GM04503 (cell line): ENCODE measurements at places on chromosomes 13 and 19.

DNA sequence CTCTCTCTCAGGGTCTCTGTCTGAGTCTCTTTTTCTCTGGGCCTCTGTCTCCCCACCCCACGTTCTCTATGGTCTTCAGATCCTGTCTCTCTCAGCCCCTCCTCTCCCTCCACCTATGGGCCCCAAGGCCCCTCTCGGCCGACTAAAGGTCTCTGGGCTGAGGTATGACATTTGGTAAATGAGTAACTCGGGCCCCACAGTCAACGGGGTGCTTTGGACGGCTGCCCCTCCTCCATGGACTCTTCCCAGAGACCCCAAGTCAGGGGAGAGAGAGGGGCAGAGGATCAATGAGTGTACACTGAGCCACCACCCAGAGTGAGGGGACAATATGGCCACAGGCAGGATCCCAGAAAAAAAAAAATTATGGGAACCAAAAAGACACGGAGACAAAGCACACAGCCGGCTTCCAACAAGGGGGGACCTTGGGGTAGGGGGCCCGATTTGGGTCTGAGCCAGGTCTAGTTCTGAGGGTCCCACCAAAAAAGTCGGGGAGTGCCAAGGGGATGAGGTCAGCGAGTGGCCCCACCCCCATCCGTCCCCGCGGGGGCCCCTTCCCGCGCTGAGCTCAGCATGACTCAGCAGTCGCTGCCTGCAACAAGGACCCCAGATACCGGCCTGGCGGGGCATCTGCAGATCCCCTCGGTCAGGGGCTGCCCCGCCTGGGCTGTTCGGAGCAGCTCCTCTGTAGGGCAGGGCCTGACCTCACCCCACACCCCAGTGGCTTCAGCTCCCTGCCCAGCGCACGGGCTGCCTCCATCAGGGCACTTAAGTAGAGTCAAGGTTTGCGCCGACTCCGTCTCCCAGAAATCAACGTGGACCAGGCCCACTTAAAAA lies 1.5 kb upstream of the FTL start:
- no peak for DNase-seq

DNA sequence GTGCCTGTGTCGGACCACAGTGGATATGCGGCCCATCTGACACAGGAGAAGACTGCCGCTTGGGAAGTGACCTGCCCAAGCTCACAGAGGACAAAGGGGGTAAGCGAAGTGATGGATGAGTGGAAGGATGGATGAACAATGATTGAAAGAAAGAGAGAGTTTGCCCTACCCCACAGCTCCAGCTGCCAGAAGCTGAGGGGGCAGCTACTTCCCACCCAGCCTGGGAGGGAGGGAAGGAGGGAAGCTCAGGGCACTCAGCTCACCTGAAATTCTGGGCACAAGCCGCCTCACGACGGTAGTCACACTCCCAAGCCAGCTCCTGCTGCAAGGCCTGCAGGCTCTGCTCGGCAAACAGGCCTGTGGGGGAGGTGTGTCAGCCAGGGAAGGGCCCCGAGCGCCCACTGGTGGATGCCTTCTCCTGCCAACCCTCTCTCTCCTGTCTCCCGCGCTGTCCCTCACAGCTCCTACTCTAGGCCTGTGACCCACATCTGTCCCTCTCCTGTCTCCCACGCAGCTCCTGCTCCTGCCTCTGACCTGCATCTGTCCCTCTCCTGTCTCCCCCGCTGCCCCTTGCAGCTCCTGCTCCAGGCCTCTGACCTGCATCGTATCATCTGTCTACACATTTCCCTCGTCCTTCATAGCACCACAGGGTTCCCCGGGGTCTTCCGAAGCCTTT lies 12.0 kb upstream of the NUMBL start:
- DNase-seq: no peak

DNA sequence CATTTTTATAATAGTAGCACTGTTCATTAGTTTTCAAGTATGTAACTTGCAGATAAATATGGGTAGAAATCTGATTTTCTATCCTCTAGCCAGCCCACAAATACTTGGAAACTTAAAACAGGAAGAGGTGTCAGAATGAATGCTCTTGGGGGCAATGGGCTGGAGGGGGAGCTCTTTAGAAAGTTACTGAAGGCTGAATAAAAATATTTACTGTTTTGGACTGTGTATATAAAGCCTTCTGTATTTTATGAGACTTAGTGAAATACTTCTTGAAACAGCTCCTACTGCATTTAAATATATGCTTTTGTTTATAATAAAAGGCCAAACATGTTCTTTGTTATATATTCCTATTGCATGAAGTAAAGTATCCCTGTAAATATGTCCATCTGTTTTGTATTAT lies 138.8 kb downstream of the RGCC start:
- no peak for DNase-seq

GRCh38 chr19:41956621-41957020 lies 2.5 kb downstream of the RABAC1 start:
- no peak for DNase-seq

DNA sequence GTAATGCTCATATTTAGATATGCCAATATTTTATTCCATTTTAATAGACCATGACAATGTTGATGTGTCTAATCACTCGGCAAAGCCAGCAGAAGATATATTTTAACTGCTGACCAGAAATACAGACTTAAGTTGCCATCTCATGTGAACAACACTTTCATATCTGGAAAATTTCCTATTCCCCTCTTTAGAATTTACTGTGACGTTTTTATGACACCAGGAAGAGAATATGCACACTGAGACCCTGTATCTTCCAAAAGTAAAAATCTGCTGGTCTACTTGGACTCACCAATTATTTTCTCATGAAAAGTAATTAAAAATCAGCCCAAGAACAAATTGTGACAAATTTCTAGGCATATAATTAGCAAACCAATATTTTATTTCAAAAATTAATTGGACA lies 2.1 kb downstream of the PROSER1 start:
- DNase-seq: no peak

GRCh38 chr13:29703421-29703820 lies 107.9 kb upstream of the SLC7A1 start:
- no peak for DNase-seq

DNA sequence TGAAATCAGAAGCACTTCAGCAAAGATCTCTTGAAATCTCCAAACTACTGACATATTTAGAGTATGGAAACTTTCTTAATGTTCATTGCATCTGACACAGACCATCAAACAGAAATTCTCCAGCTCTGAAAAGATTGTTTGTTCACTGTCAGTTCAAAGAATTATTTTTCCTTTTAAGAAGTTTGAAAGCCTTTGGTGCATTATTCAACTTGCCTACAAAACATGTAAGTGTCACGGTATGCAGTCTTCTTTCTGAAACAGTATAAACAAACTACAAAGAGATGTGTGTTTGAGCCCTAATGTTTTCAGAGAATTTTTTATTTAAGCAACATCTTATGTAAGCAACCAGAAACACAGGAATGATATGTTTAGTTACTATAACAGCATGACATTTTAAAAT lies 125.4 kb downstream of the FGF14 start:
- no peak for DNase-seq

GRCh38 chr13:107324416-107325204 lies 756.7 kb upstream of the ARGLU1 start:
- no peak for DNase-seq

- DNase-seq: no peak
Observed at GRCh38 chr13:26749905-26750304, 10.7 kb downstream of the GPR12 start.

- no peak for DNase-seq
Observed at GRCh38 chr13:73281746-73282145, 222.9 kb downstream of the KLF5 start.

DNA sequence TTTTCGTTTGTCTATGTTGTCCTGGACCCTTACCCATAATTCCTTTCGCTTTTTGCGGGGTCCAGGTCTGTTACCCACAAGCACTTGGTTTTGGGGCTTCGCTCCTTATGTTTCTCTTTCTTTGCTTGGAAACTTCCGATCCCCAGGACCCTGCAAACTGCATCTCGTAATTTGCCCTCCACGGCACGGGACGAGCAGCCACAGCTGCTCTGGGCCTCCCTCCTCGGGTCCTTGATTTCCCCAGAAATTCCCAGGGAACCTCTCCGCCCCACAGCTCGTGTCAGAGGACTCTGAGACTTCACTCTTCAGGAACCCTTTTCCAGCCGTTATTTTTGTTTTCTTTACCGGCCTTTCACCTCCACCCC lies 599 bp downstream of the SNRNP70 start:
- no peak for DNase-seq

DNA sequence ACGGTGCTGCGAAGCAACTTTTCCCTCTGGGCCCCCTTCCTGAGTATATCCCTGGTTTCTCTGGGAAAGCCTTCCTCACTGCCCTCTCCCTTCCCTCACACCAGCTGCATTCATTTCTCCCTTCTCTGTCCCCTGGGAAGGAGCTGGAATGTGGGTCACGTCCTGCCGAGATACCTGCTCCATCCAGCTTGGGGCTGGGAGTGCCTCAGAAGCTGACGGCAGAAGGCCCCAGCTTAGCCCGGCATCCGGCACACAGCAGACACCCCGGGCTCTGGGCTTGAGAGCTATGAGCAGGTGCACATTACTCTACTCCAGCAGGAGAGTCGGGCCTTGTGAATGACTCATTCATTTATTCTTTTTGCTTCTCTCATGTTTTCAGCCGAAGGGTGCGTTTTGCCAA lies 170.6 kb downstream of the TEX29 start:
- DNase-seq: no peak

DNA sequence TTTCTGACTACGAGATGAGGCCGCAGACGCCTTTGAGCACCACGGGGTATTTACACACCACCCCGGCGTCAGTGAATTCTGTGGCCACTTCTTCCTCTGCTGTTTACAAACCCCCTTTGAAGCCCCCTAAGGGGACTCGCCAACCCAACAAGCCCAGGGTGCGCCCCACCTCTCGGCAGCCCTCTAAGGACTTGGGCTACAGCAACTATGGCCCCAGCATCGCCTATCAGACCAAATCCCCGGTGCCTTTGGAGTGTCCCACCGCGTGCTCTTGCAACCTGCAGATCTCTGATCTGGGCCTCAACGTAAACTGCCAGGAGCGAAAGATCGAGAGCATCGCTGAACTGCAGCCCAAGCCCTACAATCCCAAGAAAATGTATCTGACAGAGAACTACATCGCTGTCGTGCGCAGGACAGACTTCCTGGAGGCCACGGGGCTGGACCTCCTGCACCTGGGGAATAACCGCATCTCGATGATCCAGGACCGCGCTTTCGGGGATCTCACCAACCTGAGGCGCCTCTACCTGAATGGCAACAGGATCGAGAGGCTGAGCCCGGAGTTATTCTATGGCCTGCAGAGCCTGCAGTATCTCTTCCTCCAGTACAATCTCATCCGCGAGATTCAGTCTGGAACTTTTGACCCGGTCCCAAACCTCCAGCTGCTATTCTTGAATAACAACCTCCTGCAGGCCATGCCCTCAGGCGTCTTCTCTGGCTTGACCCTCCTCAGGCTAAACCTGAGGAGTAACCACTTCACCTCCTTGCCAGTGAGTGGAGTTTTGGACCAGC lies 5.3 kb downstream of the SLITRK5 start:
- DNase-seq: no peak

- DNase-seq: no peak
Observed at GRCh38 chr13:52884429-52885010, 36.1 kb upstream of the PCDH8 start.

GRCh38 chr13:78487707-78488106 lies 115.6 kb downstream of the POU4F1 start:
- DNase-seq: no peak

DNA sequence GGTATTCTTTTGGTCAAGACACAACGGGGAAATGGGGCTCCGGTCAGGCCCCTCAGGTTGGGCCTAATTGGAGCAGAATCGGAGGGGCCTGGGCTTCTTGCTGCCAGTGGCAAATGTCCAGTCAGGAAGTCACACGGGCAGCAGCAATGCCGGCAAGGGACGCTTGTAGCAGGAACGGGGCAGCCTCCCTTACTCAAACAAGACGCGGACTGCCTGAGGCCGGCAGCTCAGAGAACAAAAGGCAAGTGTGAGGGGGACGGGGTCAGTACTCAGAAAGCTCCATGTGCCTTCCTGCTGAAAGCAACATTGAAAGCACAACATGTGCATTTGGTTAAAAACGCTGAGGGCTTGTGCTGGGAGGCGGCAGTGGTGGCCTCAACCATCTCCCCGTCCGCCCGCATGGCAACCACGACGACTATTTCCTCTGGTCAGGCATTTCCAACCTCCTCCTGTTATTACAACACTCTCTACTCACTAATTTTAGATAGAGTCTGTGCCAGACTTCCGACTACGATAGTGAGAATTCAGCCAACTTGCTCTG lies 20.5 kb upstream of the RASA3 start:
- no peak for DNase-seq

GRCh38 chr13:19185086-19185864 lies 3.7 kb upstream of the TUBA3C start:
- DNase-seq: no peak

DNA sequence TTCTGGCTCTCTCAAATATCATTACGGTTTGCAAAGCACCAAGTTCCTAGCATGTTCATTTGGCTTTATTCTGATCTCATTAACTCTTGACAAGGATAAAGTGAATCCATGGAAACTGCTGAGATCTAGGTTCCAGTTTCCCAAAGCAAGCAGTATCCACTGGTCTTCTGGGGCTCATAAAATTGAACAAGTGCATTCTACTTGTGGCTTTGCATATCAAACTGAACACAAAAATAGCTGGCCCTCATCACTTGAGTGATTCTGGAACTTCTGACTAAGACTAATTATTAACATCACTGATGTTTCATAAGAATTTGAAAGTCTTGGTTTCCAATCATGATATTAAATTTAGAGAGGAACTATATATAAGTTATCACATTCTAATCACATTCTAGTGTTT lies 6.3 kb upstream of the KCTD12 start:
- no peak for DNase-seq
